Suppressor macrophage treated with lipopolysaccharide for 4 hours (primary cell): ENCODE measurements at places on chromosomes 1 and 21.

DNA sequence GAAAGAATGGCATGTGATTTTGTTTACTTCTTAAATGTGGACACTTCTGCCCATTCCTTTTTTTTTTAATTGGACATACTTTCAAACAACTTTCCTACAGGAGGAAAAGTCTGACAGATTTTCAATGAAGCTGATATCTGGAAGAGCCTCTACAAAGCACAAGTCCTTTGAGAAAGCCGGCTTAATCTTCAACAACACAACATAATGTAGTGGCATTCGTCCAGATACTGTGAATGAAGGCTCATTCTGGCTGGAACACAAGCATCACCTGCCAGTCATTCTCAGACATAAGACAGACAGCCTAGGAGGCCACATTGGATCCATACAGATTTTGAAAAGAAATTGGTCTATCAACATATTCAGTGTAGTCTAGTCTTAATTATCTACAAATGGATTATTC, 4.9 kb downstream of the OTUD7B start:
- no peak for DNase-seq

GRCh38 chr1:65002508-65003315, 36.4 kb upstream of the JAK1 start:
- DNase-seq, result peak; percentile 99

DNA sequence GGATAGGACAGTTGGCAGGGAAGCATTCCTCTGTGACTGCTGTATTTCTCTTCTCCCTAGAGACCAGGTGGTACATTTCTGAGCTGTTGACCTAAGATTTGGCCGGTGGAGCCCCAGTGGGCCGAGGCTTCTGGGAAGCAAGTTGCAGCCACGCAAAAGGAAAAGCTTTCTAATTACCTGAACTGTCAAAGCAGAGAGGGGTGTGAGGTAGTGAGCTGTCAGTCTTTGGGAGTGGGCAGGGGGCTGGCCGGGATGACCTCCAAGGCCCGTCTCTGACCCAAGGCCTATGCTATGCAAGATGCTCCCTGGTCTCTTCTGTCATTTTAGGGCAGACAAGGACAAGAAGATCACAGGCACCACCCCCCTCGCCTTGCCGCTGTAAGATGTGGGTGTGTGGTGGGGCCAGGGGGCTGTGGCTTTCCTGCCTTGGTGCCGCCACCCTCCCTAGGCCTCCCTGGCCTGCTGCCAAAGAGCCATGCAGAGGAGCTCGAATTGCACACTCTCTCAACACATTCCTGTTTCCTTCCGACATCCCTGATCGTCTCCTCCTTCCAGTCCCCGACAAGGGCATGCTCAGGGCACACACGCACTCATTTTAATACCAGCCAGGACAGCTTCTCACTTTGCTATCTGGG, 7.7 kb downstream of the PADI1 start:
- peak; percentile 10 for DNase-seq

- DNase-seq, result no peak
These were observed 129.6 kb upstream of the ATP1A1 start for GRCh38 chr1:116243333-116244054.

DNA sequence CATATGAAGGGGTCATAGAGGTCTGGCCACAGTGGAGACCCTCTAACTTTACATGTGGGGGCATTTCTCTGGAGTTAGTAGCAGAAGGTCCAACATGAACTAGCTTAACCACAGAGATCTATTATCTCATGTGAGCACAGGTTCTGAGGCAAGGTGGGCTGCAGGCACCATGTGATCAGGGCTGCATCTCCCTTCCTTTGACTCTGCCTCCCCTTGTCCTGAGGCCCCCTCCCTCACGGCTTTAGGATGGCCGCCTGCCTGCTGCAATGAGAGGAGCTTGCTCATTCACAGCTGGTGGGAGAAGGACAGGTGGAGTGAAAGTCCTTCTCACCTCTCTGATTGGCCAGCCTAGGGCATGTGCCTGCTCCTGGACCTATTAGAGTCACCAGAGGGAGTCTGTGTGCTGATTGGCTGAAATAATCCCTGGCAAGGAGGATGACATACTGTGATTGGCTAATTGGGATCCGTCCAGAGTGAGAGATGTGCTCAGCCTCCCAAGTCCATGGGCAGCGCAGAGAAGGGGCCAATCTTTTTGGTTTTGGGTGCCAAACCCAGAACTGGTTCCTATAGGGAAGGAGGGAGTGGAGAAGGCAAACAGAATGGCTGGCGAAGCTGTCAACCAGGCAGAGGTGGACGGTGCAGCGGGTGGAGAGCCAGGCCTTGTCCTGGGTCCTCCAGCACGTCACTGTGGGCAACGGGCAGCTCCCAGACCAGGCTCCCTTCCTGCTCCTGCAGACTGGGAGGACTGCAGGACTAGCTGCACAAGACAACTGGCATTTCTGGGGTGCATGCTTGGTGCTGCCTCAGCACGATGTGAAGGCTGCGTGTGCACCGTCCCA, 39.4 kb upstream of the C1orf174 start:
- DNase-seq, result no peak

DNA sequence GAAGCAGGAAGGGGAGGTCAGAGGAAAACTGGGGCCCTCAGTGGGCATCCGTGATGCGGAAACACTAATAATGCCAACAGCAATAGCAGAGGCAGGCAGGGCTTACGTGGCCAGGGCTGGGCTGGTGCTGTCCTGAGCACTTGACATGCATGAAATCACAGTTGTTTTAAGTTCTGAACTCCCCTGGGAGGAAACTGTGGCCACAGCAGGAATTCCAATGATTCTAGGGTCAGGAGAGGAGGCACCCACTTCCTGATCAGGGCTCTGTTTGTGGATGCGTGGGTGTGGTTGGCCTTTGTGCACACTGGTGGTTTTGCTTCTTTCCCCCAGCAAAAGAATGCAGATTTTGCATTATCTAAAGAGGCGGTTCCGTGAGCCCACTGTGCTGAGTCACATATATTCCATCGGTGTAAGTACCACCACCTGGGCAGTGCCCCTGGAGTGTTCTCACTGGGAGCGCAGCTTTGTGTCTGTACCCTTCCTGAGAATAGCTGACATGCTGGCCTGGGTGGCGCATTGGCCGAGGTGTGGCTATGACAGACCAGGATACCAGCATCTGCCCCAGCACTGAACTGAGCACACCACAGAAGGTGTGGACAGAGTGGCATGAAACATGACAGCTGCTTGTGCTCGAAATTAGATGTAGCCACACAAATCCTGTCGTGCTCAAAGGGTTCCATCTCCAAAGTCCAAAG, 71.0 kb downstream of the PDE9A start:
- DNase-seq, result peak; percentile 20

- DNase-seq, result no peak
These were observed 5.2 kb upstream of the FNBP1L start for GRCh38 chr1:93442741-93443140.

GRCh38 chr1:242243472-242243871, 244.6 kb upstream of the MAP1LC3C start:
- DNase-seq, result peak; percentile 8

GRCh38 chr1:155834296-155834926, 22.6 kb downstream of the GON4L start:
- peak; percentile 47 for DNase-seq

GRCh38 chr1:208136459-208137182, 107.6 kb downstream of the PLXNA2 start:
- DNase-seq, result no peak

DNA sequence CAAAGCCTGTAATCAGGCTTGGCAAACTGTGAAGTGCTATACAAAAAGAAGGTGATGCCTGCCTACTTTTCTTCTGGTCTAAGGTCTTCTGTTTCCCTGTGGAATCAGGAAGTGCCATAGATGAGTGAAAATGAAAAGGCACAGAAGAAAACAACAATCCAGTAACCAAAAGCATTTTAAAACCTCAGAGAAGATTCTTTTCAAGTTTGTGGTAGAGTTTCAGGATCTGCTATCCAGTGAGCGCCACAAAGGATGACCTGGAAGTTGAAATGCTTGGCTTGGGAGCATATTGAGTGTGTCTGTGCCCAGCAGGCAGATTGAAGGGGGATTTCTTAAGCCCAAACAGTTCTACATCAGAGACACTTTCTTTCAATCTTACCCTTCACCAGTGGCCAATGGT, 272.2 kb downstream of the PAPPA2 start:
- DNase-seq, result no peak

DNA sequence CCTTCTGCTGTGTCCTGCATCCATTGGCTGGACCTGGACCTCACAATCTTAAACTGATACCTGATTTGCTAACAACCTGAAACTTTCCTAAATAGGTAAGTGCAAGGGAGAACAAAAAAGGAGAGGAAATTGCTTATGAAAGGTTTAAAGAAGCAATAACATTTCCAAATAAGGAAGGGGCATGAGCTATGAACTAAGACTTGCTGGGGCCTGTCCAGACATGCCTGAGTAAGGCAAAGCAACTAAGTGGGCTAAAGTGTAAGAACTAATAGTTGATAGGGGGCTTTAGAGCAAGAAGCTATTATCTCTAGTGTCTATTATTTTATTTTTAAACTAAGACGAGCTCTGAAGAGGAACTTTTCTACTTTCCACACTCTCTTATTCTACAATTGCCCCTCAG, 11.6 kb downstream of the JMJD4 start:
- no peak for DNase-seq

GRCh38 chr1:170660281-170660713, 3.6 kb upstream of the PRRX1 start:
- no peak for DNase-seq

GRCh38 chr1:115565353-115565752, 76.4 kb upstream of the VANGL1 start:
- DNase-seq, result no peak

GRCh38 chr1:190436615-190437014, 41.0 kb downstream of the BRINP3 start:
- DNase-seq, result peak; percentile 4

DNA sequence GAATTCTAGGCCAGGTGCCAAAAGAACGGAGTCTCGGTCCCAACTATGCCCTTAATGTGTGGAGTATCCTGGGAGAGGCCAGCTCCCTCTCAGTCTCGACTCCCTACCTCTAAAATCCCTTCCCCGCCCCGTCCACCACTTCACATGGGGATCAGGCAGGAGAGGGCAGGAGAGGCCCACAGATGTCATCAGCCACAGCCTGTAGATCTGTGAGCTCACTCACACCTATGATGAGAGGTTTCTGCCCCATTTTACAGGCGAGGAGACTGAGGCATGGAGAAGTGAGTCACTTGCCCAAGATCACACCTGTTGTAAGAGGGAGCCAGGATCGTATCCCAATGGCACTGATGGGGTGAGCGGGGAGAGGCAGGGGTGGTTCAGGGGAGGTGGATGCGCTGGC, 20.4 kb upstream of the EPHA8 start:
- DNase-seq, result no peak

DNA sequence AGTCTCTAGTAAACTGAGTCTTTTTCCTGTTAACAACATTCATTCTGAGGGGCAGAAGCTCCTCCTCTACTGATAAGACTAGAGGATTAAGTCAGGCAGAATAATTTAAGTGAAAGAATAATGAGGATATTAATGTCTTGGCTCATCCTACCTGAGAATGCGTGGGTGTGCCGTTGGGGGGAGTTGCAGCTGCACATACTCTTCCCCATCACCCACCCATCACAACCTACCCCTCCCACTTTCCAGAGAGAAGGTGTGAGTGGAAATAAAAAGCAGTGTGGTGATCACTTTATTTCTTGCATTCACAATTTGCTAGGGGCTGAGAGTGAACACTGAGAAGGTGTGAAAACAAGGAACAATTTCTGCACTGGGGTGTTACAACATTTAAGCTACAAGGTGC, 146.8 kb upstream of the MAGI3 start:
- DNase-seq, result no peak

- DNase-seq, result no peak
These were observed 47.6 kb downstream of the ATP6V1G3 start for GRCh38 chr1:198492872-198493271.

- DNase-seq, result peak; percentile 1
These were observed 335.0 kb upstream of the GREM2 start for GRCh38 chr1:240946926-240947325.

GRCh38 chr1:37177230-37177864, 143.0 kb upstream of the GRIK3 start:
- DNase-seq, result peak; percentile 40

DNA sequence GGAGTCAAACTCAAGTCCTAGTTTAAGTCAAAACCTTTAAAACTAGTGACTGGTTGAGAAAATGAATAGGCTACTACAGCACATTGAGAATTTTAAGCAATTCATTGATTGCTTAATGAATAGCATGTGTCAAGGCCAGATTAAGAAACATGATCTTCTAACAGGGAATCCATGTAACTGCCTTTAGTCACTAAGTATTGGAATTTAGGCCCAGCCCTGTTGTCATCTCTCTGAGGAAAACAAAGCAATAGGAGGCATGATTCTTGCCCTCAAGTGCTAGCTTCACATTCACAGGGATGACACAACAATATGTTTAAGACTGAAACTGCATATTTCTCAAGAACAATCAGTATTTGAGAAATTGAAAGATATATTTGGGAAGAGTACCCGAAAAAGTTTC, 70.0 kb upstream of the PTGS2 start:
- peak; percentile 79 for DNase-seq

GRCh38 chr1:217332431-217333065, 298.3 kb downstream of the GPATCH2 start:
- no peak for DNase-seq
